ENCODE measurements at places on chromosomes 11 and 22.

- DNase-seq = no peak
Observed at GRCh38 chr22:18133452-18133851, 16.5 kb upstream of the USP18 start.

DNA sequence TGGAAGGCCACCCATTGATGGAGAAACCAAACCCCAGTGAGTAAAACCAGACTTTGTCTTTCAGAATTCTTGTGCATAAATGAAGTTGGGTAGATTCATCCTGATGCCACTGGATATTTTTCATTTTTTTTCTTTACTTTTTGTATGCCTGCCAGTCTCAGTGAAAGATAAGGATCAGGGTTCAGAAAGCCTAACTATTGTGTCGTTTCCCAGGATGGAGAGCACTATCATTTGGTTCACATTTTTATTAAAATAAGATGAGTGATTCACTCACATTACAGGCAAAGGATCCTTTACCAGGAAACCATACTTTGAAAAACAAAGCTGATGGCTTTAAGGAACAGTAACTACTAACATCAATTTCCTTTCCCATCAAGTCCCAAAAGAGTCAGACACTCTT lies 52.0 kb downstream of the ARFGAP2 start:
- DNase-seq = no peak

DNA sequence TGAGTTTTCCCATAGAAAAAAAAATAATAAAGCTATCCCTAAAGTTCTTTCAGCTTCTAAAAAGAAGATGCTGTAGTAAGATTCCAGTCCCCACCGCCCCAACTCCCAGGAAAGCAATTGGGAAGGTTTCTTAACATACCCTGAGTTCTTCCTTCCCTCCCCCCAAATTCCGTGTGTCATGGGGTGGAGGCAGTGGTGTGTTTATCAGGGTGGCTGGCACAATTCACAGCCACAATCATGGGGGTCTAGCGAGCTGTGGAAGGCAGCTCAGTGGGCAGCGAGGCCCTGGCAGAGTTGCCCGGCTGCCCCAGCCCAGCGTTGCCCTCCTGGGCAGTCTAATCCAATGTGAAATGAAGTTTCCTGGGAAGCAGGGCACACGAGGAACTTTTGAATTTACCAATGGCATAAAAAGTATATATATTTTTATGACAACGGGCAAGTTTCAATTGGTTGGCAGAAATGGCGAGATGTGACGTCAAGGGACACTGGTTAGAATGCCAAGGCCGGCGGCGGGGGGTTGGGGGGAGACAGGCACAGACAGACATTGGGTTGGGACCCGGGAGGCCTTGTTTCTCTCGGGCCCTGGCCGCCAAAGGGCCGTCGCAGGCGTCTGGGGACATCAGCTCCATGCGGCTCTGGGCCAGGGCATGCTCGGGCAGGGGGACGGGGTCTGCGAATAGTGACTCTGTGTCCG lies 80.7 kb upstream of the PPARA start:
- DNase-seq = peak; percentile 45

- no peak for DNase-seq
Observed at GRCh38 chr22:50546326-50547262, 895 bp downstream of the KLHDC7B start.

DNA sequence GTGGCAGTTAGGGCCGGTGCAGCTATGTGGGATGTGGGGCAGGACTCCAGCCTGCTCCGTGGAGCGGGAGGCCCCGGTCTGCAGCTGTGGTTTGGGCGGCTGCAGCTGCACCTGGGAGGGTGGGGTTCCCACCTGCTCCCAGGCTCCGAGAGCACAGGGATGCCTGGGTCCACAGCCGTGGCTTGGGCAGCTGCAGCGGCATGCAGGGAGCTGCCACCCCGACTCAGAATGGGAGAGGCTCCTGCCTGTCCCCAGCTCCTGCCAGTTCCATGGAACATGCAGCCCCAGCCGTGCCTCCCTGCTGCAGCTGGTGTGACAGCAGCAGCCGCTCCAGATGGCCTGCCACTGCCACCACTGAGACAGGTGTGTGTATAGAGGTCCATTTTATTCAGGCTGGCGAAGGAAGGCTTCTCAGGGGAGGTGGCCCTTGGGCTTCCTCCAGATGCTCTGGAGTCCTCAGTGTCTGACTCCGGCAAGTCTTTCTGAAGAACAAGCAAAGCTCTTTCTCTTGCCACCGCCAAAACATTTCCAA lies 21.8 kb upstream of the UPK3A start:
- no peak for DNase-seq

- DNase-seq = no peak
Observed at GRCh38 chr11:116852261-116853031, 15.0 kb upstream of the APOA1 start.

GRCh38 chr22:22820626-22821025 lies 67.0 kb upstream of the IGLL5 start:
- DNase-seq = peak; percentile 79

DNA sequence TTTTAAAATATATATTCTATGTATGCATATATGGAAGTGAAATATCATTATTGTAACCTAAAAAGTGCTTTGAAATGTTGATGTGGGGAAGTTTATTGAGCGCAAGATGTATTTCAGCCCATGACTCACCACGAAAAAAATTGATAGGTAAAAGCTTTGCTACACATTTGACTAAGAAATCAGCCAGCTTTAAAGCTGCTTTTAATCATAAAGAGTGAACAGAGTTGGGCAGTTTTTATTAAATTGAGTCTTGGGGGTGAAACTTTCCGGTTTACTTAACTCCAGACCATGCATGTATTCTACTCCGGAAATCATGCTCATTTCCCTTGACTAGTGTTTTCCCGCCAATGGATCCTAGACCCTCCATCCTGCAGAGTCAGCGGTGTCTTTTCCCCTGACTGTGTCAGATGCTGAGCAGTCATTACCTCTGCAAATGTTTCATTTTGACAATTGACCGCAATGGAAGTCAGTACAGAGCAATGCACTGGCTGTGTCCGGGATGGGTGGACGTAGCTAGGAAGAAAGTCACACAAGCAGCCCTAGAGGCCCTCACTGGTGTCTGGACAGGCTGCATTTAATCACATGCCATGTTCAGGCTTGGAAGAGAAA lies 47.2 kb upstream of the MPEG1 start:
- no peak for DNase-seq

GRCh38 chr11:114779189-114779588 lies 100.9 kb downstream of the NXPE2 start:
- DNase-seq = no peak

DNA sequence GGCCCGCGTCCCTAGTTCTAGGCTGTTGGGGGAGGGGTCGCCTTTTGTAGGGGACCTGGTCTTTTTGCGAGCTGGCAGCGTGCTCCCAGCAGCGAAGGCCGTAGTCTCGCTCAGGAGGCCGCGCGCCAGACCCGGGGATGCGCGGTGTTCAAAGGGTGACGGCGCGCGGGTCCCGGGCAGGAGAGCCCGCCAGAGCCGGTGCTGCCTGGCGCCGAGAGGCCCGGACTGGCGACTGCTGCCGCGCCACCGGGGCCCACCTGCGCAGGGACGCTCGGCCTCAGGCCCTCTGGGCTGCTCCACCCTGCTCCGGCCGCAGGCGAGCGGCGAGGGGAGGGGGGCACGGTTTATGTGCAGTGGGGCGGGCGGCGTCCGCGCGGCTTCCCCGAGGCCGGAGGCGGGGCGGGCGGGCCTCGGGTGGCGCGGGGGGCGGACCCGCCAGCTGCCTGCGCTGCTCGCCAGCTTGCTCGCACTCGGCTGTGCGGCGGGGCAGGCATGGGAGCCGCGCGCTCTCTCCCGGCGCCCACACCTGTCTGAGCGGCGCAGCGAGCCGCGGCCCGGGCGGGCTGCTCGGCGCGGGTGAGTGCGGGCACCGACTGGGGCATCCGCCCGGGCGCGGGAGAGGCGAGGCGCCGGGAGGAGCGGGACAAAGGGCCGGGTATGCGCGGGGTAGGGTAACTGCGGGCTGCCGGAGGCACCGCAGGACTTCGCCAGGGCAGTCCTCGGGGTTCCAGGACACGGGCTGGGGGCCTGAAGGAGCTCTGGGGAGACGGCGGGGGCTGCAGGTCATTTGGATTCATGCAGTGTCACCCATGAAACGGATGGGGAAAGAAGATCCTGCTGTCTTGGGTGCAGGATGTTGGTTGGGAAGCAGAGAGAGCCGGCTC lies at the start of gene PRSS23:
TSS of gene PRSS23 (plus strand) at position 467 of the 884 bp plus-strand sequence. CDS start 7,102 bp downstream, outside the sequence.
- peak; percentile 27 for DNase-seq

DNA sequence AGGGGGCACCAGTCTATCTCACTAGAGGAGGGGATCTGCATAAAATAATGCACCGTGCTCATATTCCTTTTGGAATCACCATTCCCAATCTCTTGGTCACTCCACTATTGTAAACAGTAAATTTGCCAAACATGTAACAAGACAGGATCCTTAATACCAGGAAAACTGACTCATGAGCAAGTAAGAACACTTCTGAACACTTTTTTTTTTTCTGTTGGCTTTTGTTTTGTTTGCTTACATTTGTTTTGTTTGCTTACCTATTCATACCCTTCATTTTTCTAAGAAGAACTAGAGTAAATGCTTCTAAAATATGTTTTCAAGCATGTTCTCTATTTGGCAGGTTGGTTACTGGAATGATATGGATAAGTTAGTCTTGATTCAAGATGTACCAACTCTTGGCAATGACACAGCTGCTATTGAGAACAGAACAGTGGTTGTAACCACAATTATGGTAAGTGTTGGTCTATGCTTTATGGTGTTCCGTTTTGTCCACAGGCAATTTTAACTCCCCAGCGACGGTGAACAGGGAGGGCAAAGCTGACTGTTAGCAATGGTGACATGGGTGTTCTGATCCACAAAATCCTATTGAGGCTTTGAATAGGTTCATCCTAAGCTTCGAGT lies 111.8 kb downstream of the MSANTD4 start:
- no peak for DNase-seq

DNA sequence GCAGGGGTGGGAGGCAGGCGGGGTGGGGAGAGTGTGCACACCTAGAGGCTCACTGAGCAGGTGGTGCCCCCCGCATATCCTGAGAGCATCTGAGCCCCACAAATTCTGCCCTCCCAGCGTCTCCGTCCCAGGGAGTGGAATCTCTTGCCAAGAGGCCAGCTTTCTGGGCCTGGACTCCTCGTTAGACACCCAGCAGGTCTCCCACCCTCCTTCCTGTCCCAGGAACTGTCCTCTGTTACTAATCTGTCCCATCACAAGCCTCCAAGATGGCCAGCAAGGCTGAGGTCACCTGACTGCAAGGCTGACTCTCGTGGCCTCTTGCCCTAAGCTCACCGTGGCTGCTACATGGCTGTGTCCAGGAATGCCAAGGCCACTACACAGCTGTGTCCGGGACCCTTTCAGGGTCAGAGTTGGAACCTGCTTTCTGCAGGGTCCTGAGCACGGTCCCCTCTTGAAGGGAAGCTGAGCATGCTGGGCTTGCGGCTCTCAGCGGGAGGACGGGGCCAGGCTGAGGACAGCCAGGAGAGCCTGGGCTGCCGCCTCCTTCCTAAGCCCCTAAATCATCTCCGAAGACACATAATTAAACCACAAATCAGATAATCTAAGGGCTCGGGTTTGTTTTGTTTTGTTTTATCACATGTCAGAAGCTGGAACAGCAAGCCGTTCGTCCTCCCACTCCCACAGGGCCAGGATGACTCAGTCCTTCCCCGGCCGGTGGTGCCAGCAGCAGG lies 1327.3 kb downstream of the TBC1D22A start:
- no peak for DNase-seq

GRCh38 chr11:28043930-28044709 lies 63.8 kb downstream of the KIF18A start:
- DNase-seq = no peak

- no peak for DNase-seq
Observed at GRCh38 chr22:41876675-41877074, 38.2 kb downstream of the SHISA8 start.

GRCh38 chr22:19874307-19875060 lies 19.8 kb upstream of the GNB1L start:
- DNase-seq = peak; percentile 47

DNA sequence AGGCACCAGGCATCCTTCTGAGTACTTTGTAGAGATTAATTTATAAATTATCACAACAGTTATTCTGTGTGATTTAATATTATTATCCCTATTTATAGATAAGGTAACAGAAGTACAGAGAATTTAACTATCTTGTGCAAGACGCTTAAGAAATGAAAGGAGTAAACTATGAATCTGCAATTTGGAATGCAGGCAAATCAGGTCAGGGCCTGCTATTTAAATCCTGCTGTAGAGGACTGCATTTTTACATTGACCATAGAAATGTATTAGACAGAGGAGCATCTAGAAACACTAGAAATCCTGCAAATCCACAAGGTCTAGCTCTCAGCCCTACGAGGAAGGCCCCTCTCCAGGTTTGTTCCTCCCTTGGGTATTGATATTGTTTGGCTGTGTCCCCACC lies 336.2 kb downstream of the ETS1 start:
- no peak for DNase-seq

DNA sequence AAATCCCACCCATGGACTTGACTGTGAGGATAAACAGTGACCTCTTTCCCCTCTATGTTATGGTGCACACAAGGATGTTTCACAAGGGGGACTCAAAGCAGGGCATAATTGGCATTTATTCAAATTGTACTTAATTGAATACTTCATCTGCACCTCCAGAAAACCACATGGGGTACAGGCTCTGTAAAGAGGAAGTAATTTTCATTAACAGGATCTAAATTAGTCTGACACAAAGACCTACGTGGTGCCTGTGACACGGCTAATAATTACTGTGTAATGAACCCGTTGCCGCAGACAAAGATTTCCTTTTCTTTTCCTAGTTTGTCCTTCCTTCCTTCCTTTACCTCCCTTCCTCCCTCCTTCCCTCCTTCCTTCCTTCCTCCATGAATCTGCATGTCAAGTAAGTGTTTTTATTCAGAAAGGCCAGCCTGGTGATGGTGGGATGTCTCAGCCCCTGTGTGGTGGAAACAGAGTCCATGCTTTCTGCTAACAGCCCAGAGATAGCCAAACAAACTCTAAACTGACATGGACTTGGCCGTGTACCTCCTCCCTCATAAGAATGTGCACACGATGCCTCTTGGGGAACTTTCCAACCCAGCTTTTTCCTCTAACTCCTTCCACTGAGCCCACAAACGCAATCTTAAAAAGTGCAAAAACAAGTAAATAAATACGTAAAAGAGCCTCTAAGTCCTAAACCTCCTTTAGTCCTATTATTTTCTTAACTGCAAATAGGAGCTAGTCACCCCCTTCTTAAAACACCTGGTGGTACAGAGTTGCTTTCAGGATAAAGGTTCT lies 118.8 kb downstream of the INSC start:
- DNase-seq = no peak

GRCh38 chr11:125382314-125382791 lies 113.7 kb downstream of the FEZ1 start:
- no peak for DNase-seq

GRCh38 chr11:61340979-61341378 lies 8.0 kb downstream of the TKFC start:
- no peak for DNase-seq

All from activated CD4-positive, alpha-beta T cell treated with anti-CD3 and anti-CD28 coated beads, Interleukin-2, amount 10 ng/mL, durations not matched to agents 7 days and 5 days (primary cell).